CD8-positive, alpha-beta memory T cell (primary cell): ENCODE measurements at places on chromosomes 4 and X.

DNA sequence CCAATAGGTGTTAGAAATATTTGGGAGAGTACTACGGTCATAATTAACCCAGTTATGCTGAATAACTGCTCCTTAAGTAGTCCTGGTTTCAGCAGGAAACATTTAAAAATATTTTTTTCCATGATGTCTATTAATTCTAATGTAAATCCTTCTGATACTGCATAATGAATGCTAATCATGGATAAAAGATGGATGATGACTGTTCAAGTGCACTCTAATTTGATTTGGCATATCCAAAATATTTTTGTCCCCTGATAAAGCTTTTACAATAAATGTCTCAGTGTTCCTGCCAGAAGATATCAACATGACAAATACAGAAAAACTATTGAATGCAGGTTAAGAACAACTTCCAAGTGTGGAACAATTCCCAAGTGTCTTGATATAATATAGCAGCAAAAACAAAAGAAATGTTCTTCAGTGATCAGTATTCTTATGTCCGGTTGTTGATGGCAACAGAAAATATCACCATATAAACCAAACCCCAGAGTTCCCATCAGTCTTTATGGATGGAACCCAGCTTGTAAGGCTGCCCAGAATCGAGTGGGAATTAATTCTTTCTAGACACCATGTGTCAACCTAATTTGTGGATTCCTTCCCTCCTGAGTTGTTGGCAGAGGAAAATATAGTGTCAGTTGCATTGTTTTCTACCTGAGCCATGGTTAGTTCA, 205.4 kb upstream of the GK2 start:
- no peak for DNase-seq

GRCh38 chr4:55345054-55345453, 988 bp upstream of the SRD5A3 start:
- no peak for DNase-seq

GRCh38 chrX:56429581-56429980, 133.8 kb upstream of the UBQLN2 start:
- DNase-seq = no peak

DNA sequence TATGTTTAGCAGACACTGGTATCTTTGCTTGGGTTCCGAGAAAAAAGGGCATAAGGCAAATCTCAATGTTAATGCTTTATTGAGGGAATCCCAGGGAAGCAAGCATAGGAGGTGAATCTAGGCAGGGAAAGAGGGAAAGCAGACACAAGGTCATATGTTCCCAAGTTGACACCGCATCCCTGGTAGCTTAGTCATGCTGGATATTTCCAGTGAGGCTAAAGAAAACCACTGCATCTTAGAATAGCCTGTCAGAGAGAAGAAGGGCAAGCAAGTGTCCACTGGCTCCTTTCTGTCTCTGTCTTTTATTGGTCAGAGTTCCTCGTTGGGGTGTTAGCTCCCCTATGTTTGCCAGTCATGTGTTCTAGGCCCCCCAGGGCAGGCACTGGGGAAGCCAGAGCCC, 104.7 kb downstream of the NKX6-1 start:
- no peak for DNase-seq

GRCh38 chr4:41814565-41814964, 66.0 kb upstream of the PHOX2B start:
- DNase-seq = no peak

GRCh38 chrX:107710617-107711391, 64.8 kb downstream of the TSC22D3 start:
- DNase-seq = peak; percentile 80
